Stimulated activated CD8-positive, alpha-beta memory T cell treated with anti-CD3 and anti-CD28 coated beads, Interleukin-4, amount 100 ng/mL, for 1 hour (primary cell): ENCODE measurements at places on chromosomes 16 and 17.

DNA sequence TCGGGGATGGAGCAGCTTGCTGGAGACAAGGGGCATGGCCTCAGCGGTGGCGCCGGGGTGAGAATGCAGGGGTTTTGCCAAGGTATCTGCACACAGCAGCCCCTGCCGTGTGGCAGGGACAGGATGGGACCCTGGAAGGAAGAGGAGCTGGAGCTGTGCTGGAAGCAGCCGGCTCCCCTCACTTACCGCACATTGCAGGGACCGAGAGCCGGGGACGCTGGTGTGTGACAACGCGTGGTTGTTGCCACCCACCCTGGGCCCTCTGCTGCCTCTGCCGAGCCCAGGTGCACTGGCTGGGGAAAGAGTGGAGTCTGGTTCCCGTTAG, 3.0 kb downstream of the NUBP2 start:
- no peak for DNase-seq

DNA sequence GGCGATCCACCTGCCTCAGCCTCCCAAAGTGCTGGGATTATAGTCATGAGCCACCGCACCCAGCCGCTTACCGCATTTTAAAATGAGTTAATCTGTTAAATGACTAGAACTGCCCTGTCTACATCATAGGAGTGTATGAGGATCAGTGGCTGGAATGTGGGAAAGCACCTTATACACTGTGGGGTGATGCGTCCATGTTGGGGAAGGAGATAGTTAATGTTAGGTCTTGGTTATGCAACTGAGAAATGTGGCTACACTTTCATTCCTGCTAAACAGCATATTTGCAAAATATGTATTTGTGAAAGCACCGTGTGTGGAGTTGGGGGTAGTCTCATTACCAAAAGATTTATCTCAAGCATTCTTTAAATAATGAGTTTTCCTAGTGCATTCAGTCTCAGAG, 107.6 kb downstream of the SPACA3 start:
- DNase-seq = no peak

DNA sequence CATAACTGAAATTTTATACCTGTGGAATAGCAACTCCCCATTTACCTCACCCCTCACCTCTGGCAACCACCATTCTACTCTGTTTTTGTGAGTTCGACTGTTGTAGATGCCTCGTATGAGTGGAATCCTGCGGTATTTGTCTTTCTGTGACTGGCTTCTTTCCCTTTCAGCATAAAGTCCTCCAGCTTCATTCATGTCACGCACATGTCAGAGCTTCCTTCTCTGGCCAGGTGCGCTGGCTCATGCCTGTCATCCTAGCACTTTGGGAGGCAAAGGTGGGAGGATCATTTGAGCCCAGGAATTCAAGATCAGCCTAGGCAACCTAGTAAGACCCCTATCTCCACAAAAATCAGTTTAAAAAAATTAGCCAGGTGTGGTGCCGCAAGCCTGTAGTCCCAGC, 278.4 kb downstream of the PARN start:
- no peak for DNase-seq

DNA sequence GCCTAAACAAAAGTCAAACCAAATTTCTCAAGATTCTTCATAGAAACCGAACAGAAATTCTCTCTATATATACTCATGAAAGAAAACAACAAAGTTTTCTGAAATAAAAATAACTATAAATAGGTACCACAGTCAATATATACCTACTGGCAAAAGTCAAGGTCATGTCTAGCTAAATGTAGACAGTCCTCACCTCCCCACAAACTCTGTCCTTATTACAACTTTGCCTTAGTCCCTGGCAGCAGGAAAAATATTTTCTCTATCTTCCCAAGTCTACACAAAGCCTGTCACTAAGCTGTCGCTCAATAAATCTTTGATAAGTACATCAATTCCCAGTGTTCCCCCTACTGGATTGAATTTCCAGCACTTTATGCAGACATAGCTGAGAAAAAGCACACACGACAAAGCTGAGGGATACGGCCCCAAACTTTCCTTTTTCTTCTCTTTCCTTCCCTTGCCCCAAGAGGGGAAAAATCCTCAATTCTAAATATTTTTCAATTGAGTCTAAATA, 2.7 kb downstream of the CFAP20 start:
- DNase-seq = no peak

- DNase-seq = no peak
Observed at GRCh38 chr16:24635900-24636610, 93.4 kb upstream of the TNRC6A start.

- no peak for DNase-seq
Observed at GRCh38 chr17:43911904-43912303, 4.6 kb upstream of the MPP2 start.

- no peak for DNase-seq
Observed at GRCh38 chr17:40464392-40464855, 21.2 kb downstream of the IGFBP4 start.

- no peak for DNase-seq
Observed at GRCh38 chr17:55735731-55736405, 13.2 kb upstream of the TMEM100 start.

DNA sequence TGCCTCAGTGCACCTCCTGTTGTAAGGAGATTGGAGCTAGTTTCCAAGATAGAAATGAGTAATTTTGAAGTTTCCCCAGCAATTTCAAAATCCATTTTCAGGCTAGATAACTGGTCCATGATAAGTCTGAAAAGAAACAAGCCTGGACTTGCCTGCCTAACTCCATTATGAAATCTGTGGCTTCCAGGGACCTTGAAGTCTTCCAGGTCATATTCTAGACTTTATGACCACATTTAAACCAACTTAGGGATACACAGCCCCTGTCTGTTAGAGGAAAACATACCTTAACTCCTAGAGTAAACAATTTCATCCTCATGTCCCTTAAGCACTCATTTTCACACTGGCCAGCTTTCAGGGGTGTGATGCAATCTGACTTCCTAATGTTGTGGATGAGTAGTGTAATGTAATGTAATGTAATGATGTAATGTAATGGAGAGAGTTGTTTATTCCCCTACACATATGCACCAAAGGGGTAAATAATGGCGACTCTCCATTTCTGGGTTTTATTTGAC, 96.7 kb upstream of the FAM20A start:
- DNase-seq = no peak

DNA sequence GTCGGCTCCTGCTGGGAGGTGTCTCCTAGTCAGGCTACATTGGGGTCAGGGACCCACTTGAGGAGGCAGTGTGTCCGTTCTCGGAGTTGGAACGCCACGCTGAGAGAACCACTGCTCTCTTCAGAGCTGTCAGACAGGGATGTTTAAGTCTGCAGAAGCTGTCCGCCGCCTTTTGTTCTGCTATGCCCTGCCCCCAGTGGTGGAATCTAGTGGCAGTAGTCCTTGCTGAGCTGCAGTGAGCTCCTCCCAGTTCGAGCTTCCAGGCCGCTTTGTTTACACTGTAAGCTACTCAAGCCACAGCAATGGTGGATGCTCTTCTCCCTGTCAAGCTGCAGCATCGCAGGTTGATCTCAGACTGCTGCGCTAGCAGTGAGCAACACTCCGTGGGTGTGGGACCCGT, 36.0 kb downstream of the ITFG1 start:
- DNase-seq = no peak

DNA sequence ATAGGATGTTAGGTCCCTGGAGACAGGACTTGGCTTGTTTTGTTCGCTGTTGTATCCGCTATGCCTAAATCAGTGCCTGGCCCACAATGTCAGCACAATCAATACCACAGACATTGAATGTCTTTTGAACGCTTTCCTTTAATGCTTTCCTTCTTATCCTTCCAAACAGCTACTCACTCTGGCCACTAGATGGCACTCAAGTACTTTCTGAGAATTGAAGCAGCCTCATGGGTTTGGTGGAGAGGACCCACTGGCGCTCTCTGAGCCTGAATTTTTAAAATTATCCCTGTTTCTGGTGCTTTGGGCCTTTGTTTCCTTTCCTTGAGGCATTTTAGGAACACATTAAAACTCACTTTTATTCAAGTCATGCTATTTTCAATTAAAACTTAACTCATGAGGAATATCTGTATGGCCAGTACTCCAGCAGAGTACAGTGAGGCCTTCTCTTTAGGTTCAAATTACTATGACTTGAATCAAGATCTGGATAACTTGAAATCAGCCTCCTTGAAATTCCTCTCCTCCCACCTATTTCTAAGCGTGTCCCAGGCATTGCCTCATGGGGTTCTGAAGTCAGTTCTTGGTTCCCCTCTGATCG, 3.2 kb upstream of the NLRP1 start:
- no peak for DNase-seq

DNA sequence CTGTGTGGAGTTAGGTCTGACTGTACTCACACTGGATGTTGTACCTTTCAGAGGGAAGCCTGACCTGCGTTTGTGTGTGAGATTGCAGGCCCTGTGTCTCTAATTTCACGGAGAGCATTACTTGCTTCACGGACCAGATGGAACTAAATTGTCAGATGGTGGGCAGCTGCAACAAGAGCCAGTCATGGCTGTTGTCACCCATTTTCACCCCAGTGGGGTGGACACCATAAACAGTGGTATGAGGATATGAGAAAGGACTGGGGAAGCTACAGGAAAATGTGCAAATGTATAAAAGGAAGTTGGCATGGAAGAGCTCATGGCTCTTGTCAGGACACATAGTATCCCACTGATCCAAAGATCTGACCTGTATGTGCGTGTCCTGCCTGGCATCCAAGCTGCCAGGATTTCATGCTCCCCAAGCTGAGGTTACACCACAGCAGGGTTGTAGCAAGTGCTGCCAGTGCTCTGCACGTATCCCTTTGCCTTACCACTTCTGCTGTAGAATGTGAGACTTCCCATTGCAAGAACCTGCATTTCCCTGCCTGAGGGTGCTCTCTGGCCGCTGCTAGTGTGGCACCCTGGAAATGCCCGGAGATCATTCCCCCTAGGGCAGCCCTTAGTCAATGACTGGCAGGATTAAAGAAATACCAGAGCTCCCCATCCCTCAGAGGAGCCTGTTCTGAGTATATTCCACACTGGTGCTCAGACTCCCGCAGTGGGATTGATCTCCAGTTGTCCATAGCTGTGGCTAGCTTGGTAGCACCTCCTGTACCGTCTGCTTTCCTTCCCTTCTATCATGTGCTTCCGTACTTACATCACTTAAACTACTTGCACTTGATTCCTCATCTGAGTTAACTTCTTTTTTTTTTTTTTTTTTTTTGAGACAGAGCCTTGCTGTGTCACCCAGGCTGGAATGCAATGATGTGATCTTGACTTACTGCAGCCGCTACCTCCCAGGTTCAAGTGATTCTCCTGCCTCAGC, 70.4 kb upstream of the TANC2 start:
- no peak for DNase-seq

GRCh38 chr17:30454635-30455034, 22.6 kb upstream of the GOSR1 start:
- no peak for DNase-seq

DNA sequence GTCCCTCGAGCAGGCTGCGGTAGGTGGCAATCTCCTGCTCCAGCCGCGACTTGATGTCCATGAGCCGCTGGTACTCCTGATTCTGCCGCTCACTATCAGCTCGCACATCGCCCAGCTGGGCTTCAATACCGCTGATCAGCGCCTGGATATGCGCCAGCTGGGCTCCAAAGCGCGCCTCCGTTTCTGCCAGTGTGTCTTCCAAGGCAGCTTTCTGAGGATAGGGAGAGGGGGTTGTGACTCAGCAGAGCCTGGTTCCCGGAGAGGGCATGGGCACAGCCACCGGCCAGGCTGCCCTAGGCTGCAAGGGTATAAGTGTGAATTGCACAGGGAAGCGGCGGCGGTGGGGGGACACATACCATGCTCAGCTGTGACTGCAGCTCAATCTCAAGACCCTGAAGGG, 4.3 kb downstream of the KRT19 start:
- no peak for DNase-seq

DNA sequence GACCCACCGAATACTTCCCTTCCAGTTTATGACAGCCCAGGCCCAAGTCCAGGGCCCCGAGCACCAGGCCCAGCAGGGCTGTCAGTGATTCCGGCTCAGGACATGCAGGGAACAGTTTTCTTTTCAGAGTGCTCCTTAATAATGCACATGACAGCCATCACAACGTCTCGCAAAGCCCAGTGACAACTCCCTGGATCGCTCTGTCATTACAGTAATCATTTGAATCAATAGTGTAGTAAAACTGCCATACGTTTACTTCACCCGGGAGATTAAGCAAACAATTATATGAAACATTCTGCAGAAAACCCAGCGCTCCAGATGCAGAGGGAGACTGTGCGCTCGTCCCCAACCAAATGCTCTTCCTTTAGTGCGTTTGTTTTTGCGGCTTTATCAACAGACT, 162.6 kb upstream of the CDH13 start:
- no peak for DNase-seq

DNA sequence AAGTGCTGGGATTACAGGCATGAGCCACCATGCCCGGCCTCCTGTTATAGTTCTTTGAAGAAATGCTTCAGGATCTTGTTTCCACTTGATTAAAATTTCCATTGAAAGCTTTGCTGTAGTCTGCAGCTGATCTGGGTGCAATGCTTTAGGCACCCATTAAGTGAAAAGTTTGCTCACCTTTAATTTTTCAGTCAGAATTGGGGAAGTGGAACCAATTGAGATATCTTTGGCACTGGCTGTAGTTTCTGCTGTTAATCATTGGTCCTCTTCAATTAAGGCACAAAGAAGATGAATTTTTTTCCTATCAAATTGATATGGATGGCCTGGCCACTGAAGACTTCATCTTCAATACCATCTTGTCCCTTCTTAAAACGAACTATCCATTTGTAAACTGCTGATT, 336.1 kb upstream of the TBX2 start:
- DNase-seq = no peak

DNA sequence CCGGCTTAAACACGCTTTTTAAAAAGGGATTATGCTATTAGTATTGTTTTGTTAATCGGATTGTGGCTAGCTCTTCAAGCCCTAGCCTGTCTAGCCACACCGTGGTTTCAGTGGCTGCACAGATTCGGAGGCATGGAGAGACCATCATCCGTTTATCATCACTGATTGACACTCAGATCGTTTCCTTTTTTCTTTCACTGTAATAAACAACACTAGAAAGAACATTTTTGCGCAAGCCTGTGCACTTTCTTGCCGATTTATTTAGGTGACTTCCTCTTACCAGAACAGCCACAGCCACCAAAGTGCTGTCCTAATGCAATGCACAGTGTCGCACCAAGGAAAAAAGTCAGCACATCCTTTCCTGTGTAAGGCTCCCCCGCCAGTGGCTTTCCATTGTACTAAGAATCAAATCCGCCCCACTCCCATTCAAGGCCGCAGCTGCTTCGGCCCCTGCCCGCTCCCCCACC, 78.2 kb downstream of the CRISPLD2 start:
- DNase-seq = no peak

GRCh38 chr17:47883589-47884426, 12.2 kb upstream of the SP2 start:
- no peak for DNase-seq
